NCI-H1092 (cell line): ENCODE measurements at places on chromosomes 12 and 14.

DNA sequence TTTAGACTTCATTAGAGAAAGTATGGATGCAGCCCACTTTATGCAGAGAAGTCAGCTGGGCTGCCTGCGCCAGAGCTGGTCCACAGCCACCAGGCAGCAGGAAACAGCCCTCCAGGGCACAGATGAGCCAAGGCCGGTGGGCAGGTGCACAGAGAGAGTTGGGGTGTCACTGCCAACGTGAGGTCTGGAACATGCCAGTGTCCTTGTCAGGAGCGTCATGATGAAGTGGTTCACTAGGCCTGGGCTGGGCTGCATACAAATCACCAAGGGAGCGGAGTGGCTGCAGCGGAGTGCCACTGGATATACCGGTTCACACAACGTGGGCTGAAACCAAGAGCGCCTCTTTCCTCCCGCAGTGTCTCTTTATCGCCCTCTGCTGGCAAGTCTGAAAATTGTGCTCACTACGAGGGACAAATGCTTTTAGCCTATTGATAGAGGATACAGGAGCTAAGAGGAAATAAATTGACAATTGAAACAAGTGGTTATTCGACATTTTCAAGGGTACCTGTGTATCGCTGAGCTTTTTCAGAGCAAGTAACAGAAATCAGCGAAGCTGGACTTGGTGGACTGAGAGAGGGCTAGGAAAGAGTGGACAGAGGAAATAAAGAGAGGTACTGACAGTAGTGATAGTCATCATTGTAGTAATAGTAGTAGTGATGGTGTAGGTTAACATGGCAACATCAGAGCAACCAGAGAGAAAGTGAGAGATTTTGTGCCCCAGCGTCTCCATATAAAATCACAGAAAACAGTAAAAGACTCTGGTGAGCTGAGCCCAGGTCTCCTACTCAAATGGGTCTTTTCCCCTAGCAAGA lies 52.0 kb upstream of the ITPR2 start:
- peak; percentile 87 for DNase-seq

- DNase-seq: no peak
Measured at GRCh38 chr12:50633955-50634354, 129.2 kb downstream of the DIP2B start.

- DNase-seq: no peak
Measured at GRCh38 chr14:104142136-104142945, 4.0 kb downstream of the KIF26A start.

DNA sequence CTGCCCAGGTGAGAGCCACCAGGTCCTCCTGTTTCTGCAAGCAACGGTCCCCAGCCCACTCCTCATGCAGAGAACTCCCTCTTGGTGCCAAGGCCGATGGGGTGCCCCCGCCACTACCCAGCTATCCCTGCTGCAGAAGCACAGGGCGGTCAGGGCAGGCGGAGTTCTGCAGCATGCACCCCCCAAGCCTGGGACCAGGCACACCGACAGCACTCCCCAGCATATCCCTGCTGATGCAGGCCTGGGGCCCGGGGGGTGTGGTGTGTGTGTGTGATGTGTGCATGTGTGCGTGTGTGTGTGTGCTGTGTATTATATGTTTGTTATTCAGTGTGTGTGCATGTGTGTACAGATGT lies 27.7 kb upstream of the FZD10 start:
- DNase-seq: no peak
